ENCODE measurements at places on chromosomes 7 and 10. TPM values are rescaled to one million over a fixed set of nuclear protein-coding genes. Genes with fewer than 3 reads are reported as not detected.

DNA sequence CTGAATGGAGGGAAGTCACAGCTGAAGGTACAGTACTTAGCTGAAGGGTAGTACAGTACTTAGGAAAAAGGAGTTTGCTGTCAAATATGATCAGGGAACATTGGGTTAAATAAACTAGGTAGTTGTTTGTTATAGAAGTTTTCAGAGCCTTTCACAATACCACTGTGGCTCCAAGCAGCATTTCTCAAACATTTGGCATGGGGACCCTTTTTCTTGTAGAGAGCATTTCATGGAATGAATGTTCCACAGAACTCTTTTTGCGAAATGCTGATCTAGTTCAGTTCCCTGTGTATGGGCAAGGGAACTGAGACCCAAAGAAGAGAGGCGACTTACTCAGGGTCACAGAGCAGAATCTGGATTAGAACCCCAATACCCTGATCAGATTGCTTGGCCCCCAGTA, 31.5 kb upstream of the DDX50 start:
- peaks cover 17% of the 10 kb centered on the region for H3K36me3 ChIP-seq
- H3K27me3 ChIP-seq, result no peaks in the 10 kb centered on the region
- no peak for DNase-seq
- no peak overlapping the region for H3K4me3 ChIP-seq
- peak overlapping the region; percentile 15 for H3K27ac ChIP-seq

GRCh38 chr7:123709525-123709924, 39.3 kb downstream of the WASL start:
- no peak overlapping the region for H3K4me3 ChIP-seq
- peaks cover 10% of the 10 kb centered on the region for H3K36me3 ChIP-seq
- H3K27ac ChIP-seq, result no peak overlapping the region

- peaks cover 8% of the 10 kb centered on the region for H3K27me3 ChIP-seq
- no peaks in the 10 kb centered on the region for H3K4me1 ChIP-seq
- no peak for DNase-seq
- H3K27ac ChIP-seq, result no peak overlapping the region
Measured at GRCh38 chr10:116565534-116565933, 19.8 kb downstream of the PNLIP start.

DNA sequence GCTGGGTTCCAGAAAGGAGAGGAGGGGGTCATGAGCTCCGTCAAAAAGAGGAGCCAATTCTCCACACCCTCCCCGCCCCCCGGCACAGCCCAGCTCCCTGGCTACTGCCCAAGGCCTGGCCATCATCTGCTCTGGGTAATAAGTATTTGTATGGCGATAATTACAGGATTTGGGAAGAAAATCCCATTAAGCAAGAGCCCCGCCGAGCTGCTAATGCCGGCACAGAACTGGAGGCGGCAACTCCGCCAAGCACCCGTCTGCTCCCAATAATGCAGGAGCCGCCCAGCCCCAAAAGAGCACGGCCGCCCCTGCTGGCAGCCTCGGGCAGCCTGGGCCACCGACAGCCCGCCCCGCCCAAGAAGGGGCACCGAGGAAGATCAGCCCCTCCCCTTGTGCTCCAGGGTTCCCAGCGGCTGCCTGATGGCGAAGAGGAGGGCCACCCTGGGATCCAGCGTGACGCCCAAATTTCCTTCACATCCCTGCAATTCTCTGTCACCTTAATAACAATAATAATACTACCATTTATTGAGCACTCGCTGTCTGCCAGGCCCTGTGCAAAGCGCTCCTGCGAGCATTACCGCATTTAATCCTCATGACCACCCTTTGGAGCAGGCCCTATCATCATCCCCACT, 5.9 kb downstream of the SLIT1 start:
- H3K36me3 ChIP-seq, result peaks cover 2% of the 10 kb centered on the region
- H3K27ac ChIP-seq, result no peak overlapping the region
- no peak overlapping the region for H3K4me3 ChIP-seq
- peak; percentile 40 for DNase-seq

DNA sequence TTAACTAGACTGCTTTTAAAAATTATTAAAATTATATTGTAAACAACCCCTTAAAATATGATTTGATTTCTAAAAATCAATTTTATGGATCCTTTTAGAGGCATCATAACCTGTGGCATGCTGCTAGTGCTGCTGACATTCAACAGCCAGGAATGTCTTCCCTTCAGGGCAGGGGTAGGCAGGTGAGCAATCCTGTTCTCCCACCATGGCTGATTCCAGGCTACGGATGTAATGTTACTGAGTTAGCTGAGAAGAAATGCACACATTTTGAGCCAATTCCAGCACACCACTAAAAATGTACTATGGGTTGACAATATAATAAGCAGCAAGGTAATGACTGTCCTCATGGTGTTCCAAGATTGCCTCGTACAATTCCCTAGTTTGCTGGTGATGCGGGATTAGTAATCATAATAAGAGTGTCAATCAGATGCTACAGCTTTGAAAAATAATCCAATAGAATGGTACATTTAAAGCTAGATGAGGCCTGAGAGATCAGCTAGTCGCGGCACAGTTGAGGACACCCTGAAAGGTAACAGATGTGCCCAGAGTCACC, 108.7 kb upstream of the PRR15 start:
- DNase-seq, result no peak
- no peaks in the 10 kb centered on the region for H3K27me3 ChIP-seq
- H3K4me1 ChIP-seq, result peaks cover 18% of the 10 kb centered on the region
- H3K27ac ChIP-seq, result no peak overlapping the region

DNA sequence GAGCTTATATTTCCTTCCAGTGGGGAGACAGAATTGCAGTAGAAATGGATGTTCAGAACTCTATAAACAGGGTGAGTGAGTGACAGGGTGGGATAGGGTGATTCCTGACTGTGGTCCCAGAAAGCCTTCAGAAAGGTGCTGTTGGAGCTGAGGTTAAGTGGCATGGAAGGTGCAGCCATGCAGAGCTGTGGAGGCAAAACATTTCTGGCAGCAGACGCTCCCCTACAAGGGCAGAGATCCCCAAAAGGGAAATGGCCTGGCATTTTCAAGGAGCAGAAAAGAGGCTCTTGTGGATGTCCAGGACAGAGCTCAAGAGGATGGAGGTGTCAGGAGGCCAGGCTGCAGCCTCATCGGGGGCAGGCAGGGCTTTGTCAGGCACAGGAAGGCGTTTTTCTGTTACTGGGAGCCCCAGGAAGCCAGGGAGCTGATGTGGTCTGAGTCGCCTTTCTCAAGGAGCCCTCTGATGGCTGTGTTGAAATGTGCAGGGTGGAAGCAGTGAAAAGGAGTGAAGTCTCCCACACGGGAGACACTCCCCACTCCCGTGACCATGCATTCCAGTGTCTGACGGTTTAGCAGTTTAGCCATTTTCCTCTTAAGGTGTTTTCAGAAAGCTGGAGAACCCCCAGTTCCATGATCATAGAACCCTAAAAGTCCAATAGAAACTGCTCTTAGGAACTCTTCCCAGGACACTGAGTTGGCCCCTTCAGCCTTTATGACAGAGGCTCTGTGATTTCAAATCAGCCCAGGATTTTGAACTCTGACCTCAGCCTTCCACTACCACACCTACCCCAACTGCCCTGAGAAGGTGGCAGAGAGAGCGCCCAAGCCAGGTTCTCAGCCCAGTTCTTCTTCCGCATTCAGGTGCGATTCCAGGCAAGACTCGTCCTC, 96.2 kb downstream of the C10orf105 start:
- peaks cover 43% of the 10 kb centered on the region for H3K27me3 ChIP-seq
- no peak overlapping the region for H3K4me3 ChIP-seq
- H3K4me1 ChIP-seq, result peaks cover 25% of the 10 kb centered on the region
- DNase-seq, result no peak
- H3K36me3 ChIP-seq, result no peaks in the 10 kb centered on the region

DNA sequence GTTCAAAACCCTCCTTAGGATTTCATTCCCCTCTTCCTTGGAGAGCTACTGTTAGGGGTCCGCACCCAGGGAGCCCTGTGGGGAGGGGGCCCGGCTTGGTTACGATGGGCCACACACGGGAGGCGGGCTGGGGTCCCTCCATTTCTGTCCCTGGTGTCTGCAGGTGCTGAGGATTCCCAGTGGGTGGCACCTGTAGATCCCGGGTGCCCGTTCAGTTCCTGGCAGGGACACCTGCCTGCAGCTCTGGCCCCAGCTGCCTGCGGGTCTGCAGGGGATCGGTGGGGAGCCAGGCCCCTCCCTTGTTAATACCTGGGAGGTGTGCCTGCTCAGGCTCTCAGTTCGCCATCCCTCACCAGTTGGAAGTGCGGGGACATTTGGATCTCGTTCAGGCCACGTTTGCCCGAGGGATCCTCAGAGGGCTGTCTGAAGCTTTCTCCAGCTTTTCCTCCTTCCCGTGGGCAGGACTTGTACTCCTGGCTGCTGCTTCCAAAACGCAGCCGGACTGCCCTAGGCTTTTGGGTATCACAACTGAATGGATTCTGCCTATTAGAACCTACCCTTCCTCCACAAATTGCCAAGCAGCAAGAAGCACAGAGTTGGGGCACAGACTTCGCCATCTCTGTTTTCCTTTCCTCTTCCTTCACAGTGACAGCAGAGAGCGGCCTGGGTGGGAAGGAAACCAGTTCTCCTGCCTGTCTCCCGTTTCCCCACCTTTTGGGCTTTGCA, 22.3 kb upstream of the IL15RA start:
- H3K27ac ChIP-seq, result no peak overlapping the region
- H3K27me3 ChIP-seq, result peaks cover 14% of the 10 kb centered on the region
- H3K4me1 ChIP-seq, result peaks cover 14% of the 10 kb centered on the region
- no peak for DNase-seq
- no peaks in the 10 kb centered on the region for H3K36me3 ChIP-seq

GRCh38 chr7:45027774-45028114, 27.7 kb downstream of the CCM2 start:
- no peak overlapping the region for H3K27ac ChIP-seq
- no peaks in the 10 kb centered on the region for H3K27me3 ChIP-seq
- peaks cover 3% of the 10 kb centered on the region for H3K4me1 ChIP-seq
- H3K36me3 ChIP-seq, result peaks cover 17% of the 10 kb centered on the region

- H3K27ac ChIP-seq, result no peak overlapping the region
- H3K36me3 ChIP-seq, result no peaks in the 10 kb centered on the region
- H3K27me3 ChIP-seq, result peaks cover 82% of the 10 kb centered on the region
- H3K4me1 ChIP-seq, result peaks cover 7% of the 10 kb centered on the region
- no peak for DNase-seq
Measured at GRCh38 chr10:1738950-1739349, 1.6 kb upstream of the ADARB2 start.

DNA sequence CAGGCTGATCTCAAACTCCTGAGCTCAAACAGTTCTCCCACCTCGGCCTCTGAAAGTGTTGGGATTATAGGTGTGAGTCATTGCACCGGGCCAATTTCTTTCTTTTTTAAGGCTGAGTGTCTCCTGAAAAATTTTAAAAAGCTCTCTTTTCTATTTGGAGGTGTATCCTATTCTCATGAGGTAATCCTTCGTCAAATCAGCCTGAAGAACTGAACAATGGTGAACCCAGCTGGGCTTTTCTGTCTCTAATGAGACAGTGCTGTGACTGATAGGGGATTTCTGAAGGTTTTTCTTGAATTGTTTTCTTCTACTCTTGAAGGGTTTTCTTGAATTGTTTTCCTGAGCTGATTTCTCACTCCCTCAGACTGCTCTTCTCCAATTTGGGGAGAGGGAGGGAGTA, 30.9 kb upstream of the CALU start:
- H3K4me1 ChIP-seq, result no peaks in the 10 kb centered on the region
- H3K27me3 ChIP-seq, result peaks cover 9% of the 10 kb centered on the region
- H3K4me3 ChIP-seq, result no peak overlapping the region
- no peaks in the 10 kb centered on the region for H3K36me3 ChIP-seq
- H3K27ac ChIP-seq, result no peak overlapping the region
- DNase-seq, result no peak

DNA sequence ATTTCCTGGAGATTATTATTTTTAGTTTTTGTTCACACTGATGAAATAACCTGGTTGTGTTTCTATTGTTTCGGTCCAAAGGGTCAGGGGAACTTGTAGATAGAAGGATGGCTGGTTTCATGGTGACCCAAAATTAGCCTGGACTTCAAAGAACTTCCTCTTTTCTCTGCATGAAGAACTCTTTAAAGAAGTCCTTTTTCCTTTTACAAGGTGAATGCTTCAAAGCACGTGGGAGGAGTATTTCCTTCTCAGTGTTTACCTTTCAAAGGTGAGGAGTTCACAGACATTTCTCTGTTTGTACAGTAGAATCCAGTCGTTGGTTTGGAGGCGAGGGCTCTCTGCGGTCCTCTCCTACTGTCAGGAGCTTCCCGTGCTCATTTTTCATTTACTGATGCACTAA, 561.7 kb downstream of the GATA3 start:
- no peaks in the 10 kb centered on the region for H3K27me3 ChIP-seq
- H3K27ac ChIP-seq, result peak overlapping the region; percentile 69
- H3K4me3 ChIP-seq, result no peak overlapping the region

DNA sequence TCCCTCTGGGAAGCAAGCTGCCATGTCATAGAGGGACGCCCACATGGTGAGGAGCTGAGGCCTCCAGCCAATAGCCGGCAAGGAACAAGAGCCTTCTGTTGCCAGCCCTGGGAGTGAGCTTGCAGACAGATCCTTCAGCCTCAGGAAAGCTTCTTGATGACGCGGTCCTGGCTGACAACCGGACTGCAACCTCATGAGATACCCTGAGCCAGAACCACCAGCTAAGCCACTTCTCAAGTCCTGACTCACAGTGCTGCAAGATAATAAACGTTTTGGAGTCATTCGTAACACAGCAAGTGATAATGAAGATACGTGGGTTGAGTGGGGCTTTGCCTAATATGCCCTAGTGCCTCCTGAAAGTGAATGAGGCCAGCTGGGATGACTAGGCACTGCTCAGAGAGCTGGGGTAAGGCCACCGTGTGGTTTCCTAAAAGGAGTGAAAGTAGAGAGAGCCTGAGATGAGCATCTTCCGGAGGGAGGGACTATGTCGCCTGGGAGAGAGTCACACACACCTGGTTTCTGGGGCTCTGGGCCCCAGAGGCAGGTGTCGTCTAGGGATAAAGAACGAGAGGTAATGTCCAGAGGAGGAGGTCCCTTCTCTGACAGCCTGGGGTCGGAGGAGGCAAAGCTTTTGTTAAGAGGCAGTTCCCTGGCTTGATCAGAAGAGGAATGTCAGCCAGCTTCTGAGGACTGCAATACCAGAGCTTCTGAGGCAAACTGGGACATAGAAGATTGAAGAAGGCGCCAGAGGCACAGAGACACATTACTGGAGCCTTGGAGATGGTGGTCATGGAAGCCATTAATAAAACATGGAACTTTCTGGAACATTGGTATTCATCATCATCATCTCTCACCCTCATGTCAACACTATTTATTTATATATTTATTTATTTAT, 53.6 kb downstream of the PYROXD2 start:
- peaks cover 14% of the 10 kb centered on the region for H3K4me1 ChIP-seq
- no peak overlapping the region for H3K4me3 ChIP-seq
- H3K27ac ChIP-seq, result no peak overlapping the region
- DNase-seq, result no peak

DNA sequence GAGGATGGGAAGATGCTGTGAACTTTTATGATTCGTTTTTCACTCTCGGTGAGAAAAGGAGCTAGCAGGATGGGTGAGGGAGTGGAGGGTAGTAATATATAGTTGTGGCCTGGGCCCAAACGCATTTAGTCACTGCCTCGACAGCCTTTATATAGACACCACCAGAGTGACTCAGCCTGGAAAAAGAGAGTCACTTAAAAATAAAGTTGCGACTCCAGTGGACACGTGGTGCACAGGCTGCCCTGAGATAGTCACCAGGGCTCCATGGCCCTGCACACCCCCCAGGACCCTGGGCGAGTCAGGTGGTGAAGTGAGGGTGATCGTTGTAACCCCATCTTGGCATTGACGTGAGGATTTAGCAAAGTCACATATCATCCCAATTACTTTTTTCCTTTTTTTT, 106.7 kb downstream of the CUX1 start:
- H3K4me1 ChIP-seq, result peaks cover 15% of the 10 kb centered on the region
- H3K27ac ChIP-seq, result no peak overlapping the region
- no peak for DNase-seq
- no peaks in the 10 kb centered on the region for H3K27me3 ChIP-seq
- peaks cover 22% of the 10 kb centered on the region for H3K36me3 ChIP-seq

The ABCB1 gene
- 0.48 TPM for total RNA-seq

The SERPINE1 gene
- total RNA-seq, result 0.11 TPM

All from progenitor cell of endocrine pancreas (in vitro differentiated cells).